T-helper 2 cell treated with Interferon-gamma antibody and Interleukin-4, amounts not matched to agents 5 μg/mL and 100 μg/mL, for 36 hours (primary cell): ENCODE measurements at places on chromosomes 3 and 15.

DNA sequence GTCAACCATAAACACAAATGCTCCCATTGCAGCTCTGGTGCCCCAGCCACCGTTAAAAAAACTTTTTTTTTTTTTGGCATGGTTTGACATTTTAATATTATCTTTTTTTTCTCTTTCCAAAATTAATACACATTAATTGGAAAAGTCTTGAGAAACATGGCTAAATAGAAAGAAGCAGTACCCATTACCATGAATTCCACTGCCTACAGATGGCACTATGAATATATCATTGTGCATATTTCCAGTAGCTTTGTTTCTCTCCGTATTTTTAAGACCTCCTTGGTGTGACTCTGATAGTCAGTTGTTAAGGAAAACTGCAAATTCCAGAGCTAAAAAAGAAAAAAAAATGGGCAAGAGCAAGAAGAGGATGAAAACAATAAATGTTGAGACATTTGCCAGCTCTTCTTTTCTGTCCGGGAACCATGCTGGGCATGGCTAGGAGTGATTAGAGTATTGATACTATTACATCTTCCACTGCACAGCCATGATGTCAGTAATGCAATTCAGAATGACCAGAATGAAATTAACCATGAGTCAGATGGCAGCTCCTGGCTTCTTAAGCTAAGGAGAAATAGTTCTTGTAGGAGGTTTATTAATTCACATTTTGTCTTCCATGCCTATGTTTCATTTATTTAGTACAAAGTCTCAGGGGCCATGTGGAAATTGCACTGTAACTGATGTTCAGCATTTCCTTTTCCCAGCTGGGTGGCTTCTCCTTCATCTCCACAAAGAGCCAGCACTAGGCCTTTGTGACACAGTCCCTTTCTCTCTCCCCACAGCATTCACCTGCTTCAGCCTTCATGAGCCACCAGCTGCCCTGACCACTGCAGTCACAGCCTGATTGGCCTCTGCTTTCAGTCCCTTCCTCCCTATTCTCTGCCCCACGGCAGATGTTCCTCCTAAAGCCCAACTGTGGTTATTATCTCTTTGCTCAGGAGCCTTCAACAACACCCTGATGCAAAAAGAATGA is 31.8 kb downstream of the SLC7A14 start:
- DNase-seq, result no peak

GRCh38 chr15:97836003-97836402 is 124.5 kb upstream of the ARRDC4 start:
- no peak for DNase-seq

GRCh38 chr3:4302747-4303146 is 422 bp upstream of the SETMAR start:
- DNase-seq, result no peak

GRCh38 chr3:98890181-98890835 is 11.2 kb downstream of the DCBLD2 start:
- DNase-seq, result no peak

GRCh38 chr15:91925794-91926193 is 72.3 kb downstream of the SLCO3A1 start:
- no peak for DNase-seq

DNA sequence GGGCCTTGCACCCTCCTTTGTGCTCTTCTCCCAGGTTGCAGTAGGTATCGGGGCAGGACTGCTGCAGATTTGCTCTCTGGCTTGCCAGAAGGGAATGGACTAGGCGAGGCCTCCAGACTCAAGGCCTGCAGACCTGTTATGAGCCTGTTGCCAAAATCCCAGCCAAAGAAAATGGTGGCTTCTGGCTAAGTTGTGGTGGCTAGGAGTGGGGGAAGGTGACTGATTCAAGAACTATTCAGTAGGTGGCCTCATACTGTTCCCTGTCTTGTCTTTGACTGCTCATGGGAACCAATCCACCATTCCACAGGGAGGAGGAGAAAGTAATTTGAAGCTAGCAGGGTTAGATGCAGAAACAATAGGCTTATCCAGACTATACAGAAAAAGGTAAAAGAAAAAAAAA is 380.4 kb upstream of the PROK2 start:
- DNase-seq, result no peak

GRCh38 chr3:83454353-83454752 is 1504.4 kb upstream of the CADM2 start:
- DNase-seq, result no peak

DNA sequence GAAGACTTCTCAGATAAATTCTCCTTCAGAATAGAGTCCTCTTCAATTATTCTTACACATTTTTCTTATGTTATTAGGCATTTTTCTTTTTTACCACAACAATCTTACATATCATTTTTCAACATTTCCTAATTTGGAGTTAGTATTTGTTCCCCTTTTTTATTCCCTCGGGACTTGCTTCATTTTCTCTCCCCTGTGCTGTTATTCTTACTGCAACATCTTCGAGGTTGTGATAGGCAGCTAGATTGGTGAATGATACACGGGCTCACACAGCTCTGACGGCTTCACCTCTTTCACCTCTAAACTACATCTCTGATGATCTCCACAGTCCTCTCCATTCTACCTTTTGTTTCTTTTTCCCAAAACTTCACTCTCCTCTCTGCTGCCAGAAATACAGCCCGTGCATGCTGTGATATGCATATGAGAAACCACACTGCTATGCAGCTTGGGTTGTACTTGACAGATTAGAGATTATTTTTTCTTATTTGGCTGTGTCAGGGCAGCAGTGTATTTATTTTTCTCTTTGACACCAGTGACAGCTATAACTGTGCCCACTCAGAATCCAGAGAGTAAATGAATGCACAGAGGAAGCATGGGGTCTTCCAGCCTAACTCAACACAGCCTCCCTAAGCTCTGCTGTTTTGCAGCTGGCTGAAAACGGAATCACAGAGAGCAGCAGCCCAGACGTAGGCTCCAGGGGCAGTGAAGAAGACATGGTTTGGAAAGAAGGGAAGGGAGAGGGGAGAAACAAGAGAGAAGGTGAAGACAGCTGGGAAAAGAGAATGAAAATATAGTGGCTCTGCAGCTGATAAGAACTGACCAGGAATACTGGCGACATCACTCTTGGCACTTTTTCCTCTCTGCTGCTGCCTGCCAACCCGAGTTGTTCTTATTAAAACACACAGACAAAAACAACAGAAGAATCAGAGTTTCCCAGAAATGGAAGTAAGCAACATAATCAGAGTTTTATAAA is 61.8 kb downstream of the SLC9A9 start:
- no peak for DNase-seq

- no peak for DNase-seq
Observed at GRCh38 chr3:49119036-49119435, 1.6 kb downstream of the USP19 start.

GRCh38 chr15:77989296-77990143 is 88.0 kb downstream of the TBC1D2B start:
- no peak for DNase-seq

- DNase-seq, result no peak
Observed at GRCh38 chr3:160291909-160292299, 66.7 kb downstream of the C3orf80 start.

DNA sequence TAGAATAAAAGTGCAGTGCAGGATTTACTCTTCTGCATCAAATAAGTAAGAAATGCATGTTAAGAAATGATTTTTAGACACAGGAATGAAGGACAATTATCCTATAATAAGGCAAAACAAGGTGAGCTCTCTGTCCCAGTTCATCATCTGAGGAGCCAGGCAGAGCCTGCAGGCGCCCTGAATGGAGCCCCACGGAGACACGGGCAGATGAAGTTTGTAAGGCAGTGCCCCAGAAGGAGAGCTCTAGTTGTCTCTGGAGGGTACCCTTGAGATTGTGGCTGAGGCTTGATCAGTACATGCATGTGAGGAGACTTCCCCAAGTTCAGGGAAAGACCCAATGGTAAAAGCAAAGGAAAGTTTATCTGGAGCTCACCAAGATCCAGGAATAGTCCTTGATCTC is 50.3 kb downstream of the ATP10A start:
- no peak for DNase-seq
